ENCODE measurements at places on chromosomes 7 and 10.
A peak's percentile ranks its signal among the peaks of the same experiment; 100 is the strongest.

- no peak for DNase-seq
These were observed 149.0 kb upstream of the CDCA7L start for GRCh38 chr7:22094413-22095342.

- DNase-seq, result no peak
These were observed 130.4 kb downstream of the NRP1 start for GRCh38 chr10:33204031-33204430.

GRCh38 chr7:95694334-95694733, 78.0 kb upstream of the DYNC1I1 start:
- no peak for DNase-seq

DNA sequence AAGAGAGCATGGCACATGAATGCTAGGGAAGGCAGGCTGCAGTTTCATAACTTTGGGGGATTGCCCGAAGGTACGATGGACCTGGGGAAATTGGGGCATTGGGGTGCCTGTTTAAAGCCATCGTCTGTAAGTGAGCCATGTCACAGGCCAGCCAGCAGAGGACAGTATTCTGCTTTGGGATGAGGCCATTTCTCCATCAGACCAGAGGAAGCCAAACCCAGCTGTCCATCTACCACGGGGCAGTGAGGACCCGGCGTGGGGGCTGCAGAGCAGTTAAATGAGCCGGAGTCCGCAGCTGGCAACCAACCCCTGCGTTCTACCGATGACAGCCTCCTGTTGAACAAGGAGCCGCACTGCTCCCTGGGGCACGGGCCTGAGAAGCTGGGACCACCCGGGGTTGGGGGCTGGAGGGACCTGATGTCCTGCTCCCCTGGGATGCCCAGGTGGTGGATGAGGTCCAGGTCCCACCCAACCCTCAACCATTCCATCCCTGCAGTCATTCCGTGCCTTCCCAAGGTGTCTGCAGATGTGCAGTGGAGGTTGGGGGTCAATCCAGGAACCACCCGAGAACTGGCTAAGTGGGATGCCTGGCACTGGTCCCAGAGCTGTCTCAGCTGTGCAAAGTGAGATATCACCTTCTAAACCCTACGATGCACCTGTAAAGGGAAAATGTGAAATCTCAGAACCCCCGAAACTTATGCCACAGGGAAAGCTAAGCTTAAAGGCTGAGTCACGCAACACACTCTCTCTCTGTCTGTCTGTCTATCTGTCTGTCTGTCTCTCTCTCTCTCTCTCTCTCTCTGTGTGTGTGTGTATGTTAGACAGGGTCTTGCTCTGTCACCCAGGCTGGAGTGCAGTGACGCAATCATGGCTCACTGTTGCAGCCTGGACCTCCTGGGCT, 12.1 kb upstream of the RHBDD2 start:
- peak; percentile 76 for DNase-seq

GRCh38 chr7:80106498-80107113, 28.0 kb upstream of the GNAI1 start:
- no peak for DNase-seq

DNA sequence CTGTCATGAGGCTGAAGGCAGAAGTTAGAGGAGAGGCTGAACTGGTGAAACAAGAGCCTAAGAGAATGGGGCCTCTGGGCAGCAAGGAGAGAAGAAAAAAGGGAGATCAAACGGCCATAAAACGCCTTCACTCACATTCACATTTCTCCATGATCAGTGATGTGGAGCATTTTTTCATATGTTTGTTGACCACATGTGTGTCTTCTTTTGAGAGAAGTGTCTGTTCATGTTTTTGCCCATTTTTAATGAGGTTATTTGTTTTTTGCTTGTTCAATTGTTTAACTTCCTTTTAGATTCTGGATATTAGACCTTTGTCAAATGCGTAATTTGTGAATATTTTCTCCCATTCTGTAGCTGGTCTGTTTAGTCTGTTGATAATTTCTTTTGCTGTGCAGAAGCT, 155.0 kb downstream of the TMEM26 start:
- no peak for DNase-seq

DNA sequence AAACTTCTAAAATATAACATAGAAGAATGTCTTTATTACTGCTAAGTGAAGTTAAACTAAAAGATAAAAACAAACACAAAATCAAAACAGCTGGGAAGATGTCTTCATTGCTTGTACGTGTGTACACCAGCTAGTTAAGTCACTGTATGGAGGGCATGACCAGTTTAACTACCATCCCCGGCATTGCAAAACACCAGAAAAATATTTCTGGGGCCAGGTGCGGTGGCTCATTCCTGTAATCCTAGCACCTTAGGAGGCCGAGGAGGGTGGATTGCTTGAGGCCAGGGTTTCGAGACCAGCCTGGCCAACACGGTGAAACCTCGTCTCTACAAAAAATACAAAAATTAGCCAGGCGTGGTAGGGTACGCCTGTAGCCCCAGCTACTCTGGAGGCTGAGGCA, 19.2 kb upstream of the C7orf33 start:
- no peak for DNase-seq

DNA sequence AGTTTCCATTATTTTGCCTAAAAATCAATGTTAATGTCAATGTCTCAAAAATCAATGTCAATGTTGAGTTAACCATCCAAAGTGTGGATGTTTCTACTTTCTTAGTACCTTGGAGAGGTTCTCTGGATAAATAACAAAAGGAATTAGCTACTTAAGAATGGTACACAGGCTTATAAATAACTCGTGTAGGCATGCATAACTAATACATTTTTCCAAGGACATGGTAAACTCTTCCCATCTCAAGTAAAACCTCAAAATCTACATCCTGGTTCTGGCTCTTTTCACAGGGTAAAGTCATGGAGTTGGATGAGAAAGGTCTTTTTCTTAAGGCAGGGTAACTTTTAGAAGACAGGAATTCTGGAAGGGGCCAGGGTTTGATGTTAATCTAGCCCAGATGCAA, 59.9 kb downstream of the CAV1 start:
- DNase-seq, result no peak

GRCh38 chr10:5549462-5550249, 24.9 kb downstream of the CALML3 start:
- DNase-seq, result no peak

DNA sequence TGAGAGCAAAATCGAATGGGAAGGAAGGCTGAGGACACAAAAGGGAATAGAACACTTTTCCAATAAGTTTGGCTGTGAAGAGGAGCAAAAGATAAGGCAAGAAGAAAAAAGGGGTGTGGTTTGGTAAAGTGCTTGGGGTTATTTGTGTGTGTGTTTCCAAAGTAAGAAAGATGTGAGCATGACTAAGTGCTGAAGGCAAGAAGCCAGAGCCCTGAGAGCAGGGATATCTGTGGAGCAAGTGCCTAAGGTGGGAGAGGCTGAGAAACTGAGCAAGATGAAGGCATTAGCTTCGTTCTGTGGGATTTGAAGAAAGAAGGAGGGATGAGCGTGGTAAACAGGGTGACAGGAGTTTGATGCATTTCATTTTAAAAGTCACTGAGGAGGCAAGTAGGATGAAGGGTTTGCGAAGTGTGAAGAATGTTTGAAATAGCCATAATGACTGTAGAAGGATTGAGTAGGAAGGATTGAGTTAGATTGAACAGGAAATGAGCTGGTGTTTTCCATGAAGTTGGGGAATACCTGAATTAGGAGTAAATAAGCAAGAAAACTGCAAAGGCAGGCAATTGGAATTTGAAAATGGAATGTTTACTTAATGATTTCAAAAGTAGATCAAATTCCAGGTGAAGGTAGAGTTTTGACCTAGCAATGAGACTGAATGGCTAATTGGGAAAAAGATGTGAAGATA, 19.9 kb upstream of the SP4 start:
- DNase-seq, result no peak

DNA sequence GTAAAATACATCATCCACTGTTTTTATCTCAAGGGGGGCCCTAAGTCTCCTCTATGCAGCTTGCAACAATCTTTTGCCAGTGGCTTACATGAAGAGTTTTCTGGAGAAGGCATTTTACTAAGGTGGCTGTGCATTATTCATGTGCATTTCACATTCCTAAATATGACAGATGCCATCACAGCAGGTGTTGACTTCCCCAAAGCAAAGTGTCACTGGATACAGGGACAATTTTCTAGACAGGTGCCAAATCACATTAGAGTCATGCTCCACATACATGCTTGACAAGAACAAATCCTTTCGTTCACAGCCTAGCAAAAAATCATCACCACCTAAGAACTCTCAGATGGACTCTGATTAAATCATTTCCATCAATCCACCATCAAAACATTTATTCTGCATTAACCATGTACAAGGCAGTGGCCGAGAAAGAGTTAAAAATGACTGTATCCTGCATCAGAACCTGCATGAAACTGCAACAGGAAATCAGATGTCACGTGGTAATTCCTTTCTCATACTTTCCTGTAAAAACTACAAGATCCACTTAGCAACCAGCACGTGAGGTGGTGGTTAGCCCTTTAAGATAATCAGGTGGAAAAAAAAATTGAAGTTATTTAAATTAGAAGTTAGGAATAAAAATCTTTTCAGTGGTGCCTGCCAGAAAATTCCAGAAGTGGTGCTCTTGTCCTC, 88.2 kb upstream of the AFAP1L2 start:
- DNase-seq, result no peak

- peak; percentile 77 for DNase-seq
These were observed 899 bp downstream of the PUS7 start for GRCh38 chr7:105521027-105521716.

GRCh38 chr10:5508786-5509185, 9.4 kb upstream of the CALML5 start:
- no peak for DNase-seq

DNA sequence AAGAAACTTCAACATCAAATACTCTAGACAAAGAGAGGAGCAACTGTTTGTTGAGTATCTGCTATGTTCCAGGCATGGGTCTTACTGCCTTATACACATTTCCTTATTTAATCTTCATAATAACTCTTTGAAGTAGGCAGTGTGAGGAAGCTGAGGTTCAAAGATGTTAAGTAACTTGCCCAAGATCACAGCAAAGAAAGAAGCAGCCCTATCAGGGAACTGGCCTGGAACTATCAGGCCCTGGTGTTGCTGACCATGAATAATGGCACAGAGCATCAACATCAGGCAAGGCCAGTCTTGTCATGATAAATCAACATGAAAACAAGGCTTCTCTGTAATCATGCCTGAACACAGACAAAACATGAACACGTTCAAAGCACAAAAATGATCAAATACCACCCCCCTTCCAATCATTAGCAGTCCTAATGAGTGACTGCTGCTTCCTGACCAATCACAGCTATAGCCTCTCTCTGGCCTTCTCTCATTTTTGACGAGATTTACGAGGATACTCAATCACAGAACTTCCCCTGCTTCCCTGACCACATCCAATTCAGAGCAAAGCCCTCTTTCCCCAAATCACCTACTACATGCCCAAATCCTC, 2.3 kb downstream of the GSDME start:
- no peak for DNase-seq

DNA sequence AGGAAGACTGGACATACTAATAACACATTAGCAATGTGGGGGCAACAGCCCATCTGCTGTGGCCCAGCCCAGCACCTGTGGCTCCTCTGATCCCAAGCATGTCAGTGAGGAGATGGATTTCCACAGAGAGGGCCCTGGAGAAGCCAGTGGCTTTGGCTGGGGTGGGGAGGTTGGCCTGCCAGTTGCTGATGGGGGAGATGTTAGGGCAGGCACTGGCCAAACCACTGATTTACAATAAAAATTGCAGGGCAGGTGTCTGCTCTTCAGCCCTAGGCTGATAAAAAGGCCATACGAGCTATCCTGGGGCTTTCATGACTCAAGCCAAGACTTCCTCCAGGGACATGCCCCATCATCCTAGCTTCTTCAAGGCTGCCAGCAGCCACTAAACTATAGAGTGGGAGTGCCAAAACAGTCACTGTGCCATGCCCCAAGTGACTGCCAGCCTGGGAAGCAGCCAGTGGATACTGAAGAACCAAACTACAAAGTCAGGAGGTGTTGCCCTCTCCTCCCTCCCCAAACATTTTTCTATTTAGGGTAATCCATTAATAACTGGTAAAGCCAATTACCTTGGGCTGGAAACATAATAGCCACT, 37.8 kb downstream of the DPCD start:
- DNase-seq, result no peak

- no peak for DNase-seq
These were observed 46.2 kb downstream of the NOC3L start for GRCh38 chr10:94316560-94316959.

GRCh38 chr7:26440233-26441001, 148.8 kb downstream of the SNX10 start:
- DNase-seq, result no peak

Data from hepatocyte (in vitro differentiated cells).